ENCODE measurements at places on chromosomes 4 and X.

GRCh38 chrX:23981222-23981621, 45.8 kb downstream of the KLHL15 start:
- DNase-seq, result no peak

DNA sequence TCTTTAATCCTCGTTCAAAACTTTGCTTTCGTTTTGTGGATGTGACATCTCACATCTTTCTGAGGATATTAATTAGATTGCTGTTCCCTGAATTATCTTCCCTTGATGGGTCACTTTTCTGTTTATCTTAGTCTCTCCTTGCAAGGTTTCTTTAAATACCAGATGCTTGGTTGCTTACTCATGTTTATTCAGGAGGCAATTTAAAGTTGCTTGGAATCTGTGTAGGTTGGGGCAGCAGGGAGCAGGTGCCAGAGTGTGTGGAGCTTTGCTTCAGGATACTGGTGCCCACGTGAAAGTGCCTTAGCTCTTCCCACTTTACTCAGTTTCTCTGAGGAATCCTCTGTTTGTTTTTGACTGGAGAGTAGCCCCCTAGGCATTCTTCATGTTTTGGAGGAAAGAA, 24.0 kb downstream of the ANAPC4 start:
- DNase-seq, result no peak

DNA sequence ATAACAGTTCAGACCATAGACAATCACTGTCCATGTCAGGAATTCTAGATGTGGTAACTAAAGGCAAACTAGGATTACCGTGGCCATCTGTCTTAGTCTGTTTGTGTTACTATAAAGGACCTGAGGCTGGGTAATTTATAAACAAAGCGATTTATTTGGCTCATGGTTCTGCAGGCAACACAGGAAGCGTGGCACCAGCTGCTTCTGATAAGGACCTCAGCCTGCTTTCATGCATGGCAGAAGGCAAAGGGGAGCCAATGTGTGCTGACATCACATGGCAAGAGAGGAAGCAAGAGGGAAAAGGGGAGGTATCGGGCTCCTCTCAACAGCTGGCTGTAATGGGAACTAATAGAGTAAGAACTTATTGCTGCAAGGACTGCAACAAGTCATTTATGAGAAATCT, 376.7 kb downstream of the GPM6A start:
- DNase-seq, result no peak

DNA sequence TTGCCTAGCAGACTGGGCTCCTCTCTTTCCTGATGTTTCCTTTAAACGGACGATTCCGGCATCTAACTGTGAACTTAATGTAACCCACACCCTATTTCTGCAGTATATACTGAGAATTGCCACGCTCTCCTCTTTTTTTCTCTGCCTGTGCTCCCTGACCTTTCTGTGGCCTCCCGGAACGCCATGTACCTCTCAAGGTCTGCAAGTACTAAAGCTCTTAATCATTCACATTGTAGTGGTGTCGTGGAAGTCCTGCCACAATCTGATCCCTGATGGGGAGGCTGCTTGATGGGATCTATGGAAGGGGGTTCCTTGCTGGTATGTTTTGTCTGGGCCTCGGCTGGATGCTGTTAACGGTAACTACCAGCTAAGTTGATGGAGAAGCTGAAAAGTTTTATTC, 302.9 kb upstream of the EPHA5 start:
- no peak for DNase-seq

DNA sequence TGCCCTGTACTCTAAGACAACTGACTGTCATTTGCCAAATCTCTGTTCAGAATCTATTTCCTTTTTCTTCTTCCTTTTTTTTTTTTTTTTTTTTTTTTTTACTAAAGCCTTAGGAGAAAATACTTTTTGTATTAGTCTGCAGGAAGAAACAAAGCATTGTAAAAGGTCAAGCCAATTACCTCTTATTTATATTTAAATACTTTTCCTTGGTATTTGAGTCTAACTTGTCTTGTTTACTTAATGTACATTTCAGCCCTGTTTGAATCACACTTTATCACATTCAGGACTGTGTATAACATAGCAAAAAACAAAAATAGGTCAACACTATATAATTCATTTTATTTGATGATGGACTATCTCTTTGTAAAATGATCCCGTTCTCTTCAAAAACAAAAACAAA, 262.2 kb downstream of the RPA4 start:
- DNase-seq, result no peak

GRCh38 chrX:27597508-27597907, 7.4 kb downstream of the DCAF8L2 start:
- no peak for DNase-seq

DNA sequence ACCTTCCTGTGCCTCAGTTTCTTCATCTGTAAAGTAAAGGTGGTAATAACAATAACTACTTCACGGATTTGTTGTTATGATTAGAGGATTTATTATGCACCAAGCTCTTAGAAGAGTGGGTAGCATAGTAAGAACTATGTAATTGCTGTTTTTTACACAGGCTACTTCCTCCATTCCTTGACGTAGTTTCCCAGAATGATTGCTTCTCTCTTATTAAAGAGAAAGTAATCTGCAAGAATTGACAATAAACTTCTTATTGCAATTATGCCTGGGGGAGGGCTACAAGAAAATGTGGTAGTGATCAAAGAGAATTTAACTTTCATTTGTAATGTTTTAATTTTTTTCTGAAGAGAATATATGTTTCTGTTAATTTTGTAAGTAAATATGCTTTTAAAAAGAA, 238.7 kb downstream of the GASK1B start:
- no peak for DNase-seq

DNA sequence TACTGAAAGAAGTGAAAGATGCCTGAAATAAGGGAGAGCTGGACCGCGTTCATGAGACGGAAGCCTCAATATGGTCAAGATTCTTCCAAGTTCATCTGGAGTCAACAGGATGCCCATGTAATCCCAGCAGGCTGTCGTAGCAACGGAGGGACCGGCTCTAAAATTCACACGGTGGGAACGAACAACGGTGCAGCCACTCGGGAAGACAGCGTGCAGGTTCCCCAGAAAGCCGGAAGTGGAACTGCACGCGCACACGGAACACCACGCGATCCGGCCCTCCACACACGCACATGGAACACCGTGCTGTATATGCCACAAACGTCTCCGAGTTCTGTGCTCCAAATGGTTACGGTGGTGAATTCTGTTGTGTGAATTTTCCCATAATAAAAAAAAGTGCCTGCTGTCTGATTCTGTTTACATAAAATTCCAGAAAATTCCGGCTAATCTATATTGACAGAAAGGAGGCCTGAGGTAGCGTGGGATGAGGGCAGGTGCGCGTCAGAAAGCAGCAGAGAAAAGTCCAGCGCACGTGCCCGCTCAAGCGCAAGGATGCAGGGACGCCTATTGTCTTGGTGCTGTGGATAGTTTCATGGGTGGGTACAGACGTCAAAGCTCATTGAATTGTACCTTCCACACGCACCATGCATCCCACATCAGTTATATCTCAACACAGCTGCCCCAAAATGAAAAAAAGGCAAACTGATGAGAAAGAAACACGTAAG, 31.2 kb downstream of the PPP2R3B start:
- no peak for DNase-seq

DNA sequence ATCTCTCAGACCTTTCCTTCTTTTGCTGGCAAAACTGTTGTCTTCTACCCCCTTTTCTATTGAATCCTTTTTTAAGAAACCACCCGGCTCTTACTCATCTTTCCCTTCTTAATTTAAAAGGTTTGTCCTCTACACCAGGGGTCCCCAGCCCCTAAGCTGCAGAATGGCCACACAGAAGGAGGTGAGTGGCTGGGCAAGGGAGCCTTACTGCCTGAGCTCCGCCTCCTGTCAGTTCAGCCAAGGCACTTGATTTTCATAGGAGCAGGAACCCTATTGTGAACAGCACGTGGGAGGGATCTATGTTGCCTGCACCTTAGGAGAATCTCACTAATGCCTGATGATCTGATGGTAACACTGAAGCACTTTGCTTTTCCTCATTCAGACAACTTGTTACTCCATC, 726.3 kb upstream of the INTU start:
- no peak for DNase-seq

GRCh38 chrX:3820167-3820566, 106.7 kb upstream of the PRKX start:
- DNase-seq, result peak; percentile 23

- DNase-seq, result no peak
These were observed 101.1 kb downstream of the PCDH7 start for GRCh38 chr4:30821275-30821674.

- DNase-seq, result no peak
These were observed 15.3 kb downstream of the NOP14 start for GRCh38 chr4:2947926-2948325.

DNA sequence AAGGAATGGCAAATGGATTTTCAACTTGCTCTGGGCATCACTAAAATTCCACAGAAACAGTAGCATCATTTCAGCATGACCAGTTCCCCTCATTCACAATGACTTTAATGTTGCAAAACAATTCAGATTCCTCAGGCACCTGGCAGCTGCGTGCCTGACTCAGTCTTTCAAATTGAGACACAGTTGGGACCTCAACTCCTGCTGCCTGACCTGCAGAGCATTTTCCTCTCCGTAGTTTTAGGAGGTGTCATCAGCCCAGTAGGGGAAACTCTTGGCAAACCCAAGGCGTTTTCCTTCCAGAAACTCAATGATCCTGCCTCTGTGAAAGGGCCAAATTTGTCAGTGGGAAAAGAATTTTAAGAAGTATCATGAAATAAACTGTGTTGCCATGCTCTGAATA, 388.9 kb downstream of the SPRY1 start:
- DNase-seq, result no peak

GRCh38 chrX:68196939-68197791, 236.1 kb downstream of the OPHN1 start:
- DNase-seq, result peak; percentile 15

DNA sequence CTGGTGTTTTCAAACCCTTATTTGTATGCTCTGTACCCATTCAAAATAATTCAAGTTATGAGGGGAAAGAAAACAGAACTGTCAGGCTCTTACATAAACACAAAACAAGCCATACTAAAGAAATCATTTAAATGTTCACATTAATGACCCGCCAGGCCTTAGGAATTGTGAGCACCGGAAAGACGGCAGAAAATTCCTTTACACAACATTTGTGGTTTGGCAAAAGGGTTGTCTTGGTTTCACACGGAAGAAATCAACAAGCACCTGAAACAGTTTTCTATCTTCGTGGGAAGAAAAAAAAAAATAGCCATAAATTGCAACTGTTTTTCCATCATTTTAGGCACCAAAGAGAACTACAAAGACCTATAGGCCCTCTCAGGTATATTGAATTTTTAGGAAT, 188.5 kb upstream of the FTHL17 start:
- no peak for DNase-seq

DNA sequence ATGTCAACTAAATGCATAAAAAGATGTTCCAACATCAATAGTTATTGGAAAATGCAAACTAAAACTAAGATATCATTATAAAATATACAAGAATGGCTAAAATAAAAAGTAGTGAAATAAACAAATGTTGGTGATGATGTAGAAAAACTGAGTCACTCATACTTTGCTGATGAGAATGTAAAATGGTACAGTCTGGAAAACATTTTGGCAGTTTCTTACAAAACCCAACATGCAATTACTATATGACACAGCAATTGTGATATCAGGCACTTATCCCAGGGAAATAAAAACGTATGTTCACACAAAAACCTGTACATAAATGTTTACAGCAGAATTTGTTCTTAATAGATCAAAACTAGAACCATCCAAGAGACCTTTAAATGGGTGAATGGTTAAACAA, 182.6 kb downstream of the RTL9 start:
- DNase-seq, result no peak

GRCh38 chrX:107675823-107676555, 47.7 kb downstream of the PRPS1 start:
- DNase-seq, result no peak

GRCh38 chr4:150256225-150256620, 178.0 kb downstream of the DCLK2 start:
- DNase-seq, result no peak

DNA sequence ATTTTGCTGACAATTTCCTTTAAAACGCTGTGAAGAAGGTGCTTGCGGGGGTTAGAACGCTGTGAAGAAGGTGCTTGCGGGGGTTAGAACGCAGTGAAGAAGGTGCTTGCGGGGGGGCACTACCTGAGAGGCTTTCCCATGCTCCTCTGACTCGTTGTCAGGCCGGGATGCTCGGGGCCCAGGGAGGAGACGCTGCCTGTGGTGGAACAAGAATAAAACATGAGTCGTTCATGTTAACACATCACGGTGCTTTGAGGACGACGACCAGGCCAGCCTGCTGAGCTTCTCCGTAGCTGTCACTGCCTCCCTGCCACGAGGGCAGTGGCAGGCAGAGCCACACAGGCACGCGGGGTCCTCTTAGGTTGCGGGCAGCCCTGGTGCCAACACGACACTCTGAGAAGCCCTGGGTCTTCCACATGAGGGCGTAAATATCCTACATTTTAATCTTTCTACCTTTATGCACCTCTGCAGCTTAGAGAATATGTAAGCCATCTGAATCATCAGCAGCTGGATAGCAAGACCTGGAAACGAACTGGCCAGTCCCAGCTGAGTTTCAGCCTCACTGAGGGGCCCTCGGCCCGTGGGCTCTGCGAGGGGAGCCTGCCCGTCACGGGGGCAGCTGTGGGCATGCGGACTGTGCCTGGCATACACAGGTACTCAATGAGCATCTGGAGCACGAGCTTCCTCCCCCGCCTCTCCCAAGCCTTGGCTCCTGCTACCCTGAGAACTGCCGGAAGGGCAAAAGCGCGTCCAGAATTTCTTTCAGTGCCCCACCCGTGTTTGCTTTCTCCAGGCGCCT, 47.0 kb downstream of the FGFRL1 start:
- no peak for DNase-seq

GRCh38 chr4:73693811-73694210, 46.6 kb upstream of the CXCL8 start:
- DNase-seq, result no peak

DNA sequence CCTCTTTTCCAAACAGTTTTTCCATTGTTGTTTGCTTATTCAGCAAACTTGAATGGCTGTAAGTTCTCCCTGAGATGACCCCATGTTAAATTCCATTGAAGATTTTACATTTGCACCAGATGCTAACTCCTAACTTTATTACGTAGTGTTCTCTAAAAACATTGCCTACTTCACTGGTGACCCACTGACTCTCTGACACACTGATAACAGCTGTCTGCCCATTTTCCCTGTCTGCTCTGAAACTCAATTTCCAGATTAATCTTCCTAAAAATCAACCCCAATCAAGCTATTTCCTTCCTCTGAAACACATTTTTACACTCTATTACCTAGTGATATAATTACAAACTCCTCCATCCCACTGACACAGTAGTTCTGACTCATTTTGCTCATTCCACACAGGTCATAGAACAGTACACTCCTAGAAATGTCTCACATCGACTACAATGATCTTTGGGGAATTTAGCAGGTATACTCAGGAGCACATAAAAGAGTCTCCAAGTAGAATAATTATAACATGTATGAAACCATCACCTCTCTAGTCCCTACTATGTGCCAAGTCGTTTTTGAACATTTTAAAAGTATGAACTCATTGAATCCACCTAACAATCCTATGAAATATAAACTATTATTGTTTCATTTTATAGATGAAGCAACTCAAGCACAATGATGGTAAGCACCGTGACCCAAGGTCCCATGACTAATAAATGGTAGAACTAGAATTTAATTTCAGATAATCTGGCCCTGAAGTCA, 210.9 kb downstream of the SLIT2 start:
- no peak for DNase-seq

GRCh38 chrX:145620666-145621065, 197.0 kb upstream of the SLITRK2 start:
- DNase-seq, result no peak

- DNase-seq, result no peak
These were observed 105.5 kb downstream of the TMEM164 start for GRCh38 chrX:110108381-110108821.

- DNase-seq, result no peak
These were observed 370.7 kb downstream of the FBXW7 start for GRCh38 chr4:152165146-152165545.

- DNase-seq, result no peak
These were observed 133.8 kb downstream of the AFF1 start for GRCh38 chr4:87068583-87069021.

Measured in smooth muscle cell of the brain vasculature (primary cell).